Activated CD4-positive, alpha-beta memory T cell treated with anti-CD3 and anti-CD28 coated beads, Interleukin-2, amount 10 ng/mL, durations not matched to agents 7 days and 5 days (primary cell): ENCODE measurements at places on chromosomes 1 and 21. TPM values are rescaled to one million over a fixed set of nuclear protein-coding genes. Genes with fewer than 3 reads are reported as not detected.

Gene AIRE
- total RNA-seq = 0.48 TPM

Gene ADCY10
- total RNA-seq = 0.13 TPM

Gene IL23R
- total RNA-seq = 5.0 TPM

Gene RABIF
- 12.9 TPM for total RNA-seq

Gene NECTIN4
- total RNA-seq = not detected

Gene SLC25A34
- 1.4 TPM for total RNA-seq

Gene CXADR
- 0.65 TPM for total RNA-seq

Gene ZNF326
- 15.5 TPM for total RNA-seq

- H3K36me3 ChIP-seq = peaks cover 18% of the 10 kb centered on the region
- H3K27me3 ChIP-seq = no peaks in the 10 kb centered on the region
- no peak for DNase-seq
- peaks cover 13% of the 10 kb centered on the region for H3K4me1 ChIP-seq
- no peak overlapping the region for H3K27ac ChIP-seq
Measured at GRCh38 chr21:43979654-43980053, 32.5 kb upstream of the TRAPPC10 start.

- H3K4me3 ChIP-seq = no peak overlapping the region
- no peak overlapping the region for H3K27ac ChIP-seq
- H3K4me1 ChIP-seq = no peaks in the 10 kb centered on the region
- H3K36me3 ChIP-seq = no peaks in the 10 kb centered on the region
- H3K27me3 ChIP-seq = no peaks in the 10 kb centered on the region
- no peak for DNase-seq
Measured at GRCh38 chr1:96978901-96979300, 257.3 kb downstream of the PTBP2 start.

DNA sequence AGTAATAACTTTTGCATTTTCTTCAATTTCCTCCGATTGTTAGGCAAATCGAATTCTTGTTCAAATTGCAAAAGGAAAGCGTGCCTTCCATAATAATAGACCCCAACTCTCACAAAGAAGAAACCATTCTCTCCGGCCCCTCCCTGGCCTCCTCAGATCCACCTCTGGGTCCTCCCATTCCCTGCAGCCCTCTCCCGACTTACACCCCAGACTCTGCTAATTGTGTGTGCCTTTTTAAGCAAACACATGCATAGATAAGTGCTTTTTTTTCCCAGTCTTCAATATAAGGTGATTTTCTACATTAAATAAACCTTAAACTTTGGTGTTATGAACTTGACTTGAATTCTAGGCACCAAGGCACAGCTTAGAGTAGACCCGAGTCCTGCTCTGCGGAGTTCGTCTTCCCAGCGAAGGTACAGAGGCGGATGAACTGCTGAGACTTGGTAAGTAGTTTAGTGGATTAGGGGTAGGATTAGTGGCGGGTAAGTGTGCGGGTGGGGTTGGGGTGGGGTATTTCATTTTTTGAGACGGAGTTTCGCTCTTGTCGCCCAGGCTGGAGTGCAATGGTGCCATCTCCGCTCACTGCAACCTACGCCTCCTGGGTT is 1.5 kb downstream of the L1TD1 start:
- DNase-seq = no peak
- H3K27ac ChIP-seq = no peak overlapping the region
- H3K27me3 ChIP-seq = peaks cover 24% of the 10 kb centered on the region
- no peaks in the 10 kb centered on the region for H3K4me1 ChIP-seq
- no peak overlapping the region for H3K4me3 ChIP-seq
- peaks cover 5% of the 10 kb centered on the region for H3K36me3 ChIP-seq

DNA sequence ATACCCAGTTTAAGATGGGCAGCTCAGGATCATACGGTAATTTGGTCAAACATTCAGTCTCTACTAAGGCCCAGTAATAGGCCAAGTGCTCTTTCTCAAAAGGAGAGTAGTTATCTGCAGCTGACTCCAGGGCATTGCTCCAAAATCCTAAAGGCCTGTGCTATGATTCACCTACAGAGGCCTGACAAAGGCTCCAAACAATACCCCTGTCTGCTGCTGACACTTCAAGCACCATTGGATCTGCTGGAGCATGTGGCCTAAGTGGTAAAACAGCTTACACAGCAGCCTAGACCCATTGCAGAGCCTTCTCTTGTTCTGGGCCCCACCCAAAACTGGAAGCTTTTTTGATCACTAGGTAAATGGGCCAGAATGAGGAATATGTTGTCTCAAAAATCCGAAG is 22.8 kb downstream of the SLAMF7 start:
- no peak overlapping the region for H3K4me3 ChIP-seq
- peaks cover 4% of the 10 kb centered on the region for H3K36me3 ChIP-seq
- no peaks in the 10 kb centered on the region for H3K27me3 ChIP-seq
- DNase-seq = no peak
- H3K27ac ChIP-seq = no peak overlapping the region

DNA sequence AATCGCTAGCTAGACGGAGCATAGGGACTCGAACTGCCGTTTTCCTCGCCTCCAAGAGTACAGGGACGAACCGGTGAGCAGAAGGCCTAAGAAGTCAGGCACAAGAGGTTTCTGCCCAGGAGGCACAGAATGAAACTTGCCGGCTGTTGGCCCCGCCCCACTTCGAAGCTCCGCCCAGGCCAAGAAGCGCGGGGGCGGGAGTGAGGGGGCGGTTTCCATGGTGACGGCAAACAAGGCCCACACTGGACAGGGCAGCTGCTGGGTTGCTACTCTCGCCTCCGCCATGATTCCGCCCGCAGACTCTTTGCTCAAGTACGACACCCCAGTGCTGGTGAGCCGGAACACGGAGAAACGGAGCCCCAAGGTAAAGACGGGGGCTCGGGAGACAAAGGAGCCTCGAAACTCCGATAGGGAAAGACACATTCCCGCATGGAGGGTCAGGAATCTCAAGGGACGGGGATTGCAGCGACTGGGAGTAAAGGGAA is at the start of gene DNALI1:
TSS of gene DNALI1 (plus strand) at position 229 of the 485 bp plus-strand sequence. CDS start at position 284, 55 bp downstream.
- H3K27me3 ChIP-seq = no peaks in the 10 kb centered on the region
- H3K36me3 ChIP-seq = peaks cover 23% of the 10 kb centered on the region
- no peak within 1 kb of the TSS for H3K27ac ChIP-seq
- peaks cover 52% of the 10 kb centered on the region for H3K4me1 ChIP-seq
- no peak within 1 kb of the TSS for H3K4me3 ChIP-seq

GRCh38 chr21:46216132-46216747 is 12.3 kb downstream of the LSS start:
- H3K4me3 ChIP-seq = no peak overlapping the region
- no peaks in the 10 kb centered on the region for H3K27me3 ChIP-seq
- H3K4me1 ChIP-seq = peaks cover 2% of the 10 kb centered on the region

- H3K4me3 ChIP-seq = no peak overlapping the region
- DNase-seq = no peak
Measured at GRCh38 chr1:50704126-50704525, 255.9 kb downstream of the FAF1 start.

GRCh38 chr21:38413958-38414548 is 84.2 kb downstream of the ERG start:
- DNase-seq = no peak
- no peaks in the 10 kb centered on the region for H3K4me1 ChIP-seq
- H3K27me3 ChIP-seq = no peaks in the 10 kb centered on the region
- H3K27ac ChIP-seq = no peak overlapping the region
- no peak overlapping the region for H3K4me3 ChIP-seq

DNA sequence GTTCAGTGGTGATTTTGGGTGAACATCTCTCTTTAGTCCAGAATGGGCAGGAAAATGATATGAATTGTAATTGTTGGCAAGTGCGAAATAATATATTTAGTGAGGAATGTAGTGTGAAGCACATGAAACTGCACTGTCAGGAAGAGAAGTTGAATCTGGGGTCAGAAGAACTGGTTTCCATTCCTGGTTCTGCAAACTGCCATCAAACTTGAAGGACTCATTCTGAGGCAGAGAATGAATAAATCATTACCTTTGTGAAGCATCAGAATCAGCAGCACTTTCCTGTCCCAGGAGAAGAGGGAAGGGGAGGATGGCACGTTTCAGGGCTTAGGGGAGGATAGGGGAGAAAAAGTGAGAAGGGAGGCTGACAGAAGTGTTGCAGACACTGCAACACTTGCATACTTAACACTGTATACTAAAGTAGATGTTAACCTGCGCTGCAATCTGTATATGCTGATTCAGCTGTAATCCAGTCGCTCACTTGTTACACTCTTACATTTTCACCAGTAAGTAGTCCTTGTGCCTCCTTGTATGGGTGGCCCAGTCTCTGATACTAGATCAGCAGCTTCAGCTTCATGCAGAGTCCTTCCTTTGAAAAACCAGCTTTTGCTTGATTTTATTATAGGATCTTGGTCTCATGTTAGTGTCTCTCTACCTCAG is 10.5 kb upstream of the RPTN start:
- H3K4me1 ChIP-seq = peaks cover 8% of the 10 kb centered on the region
- H3K27ac ChIP-seq = no peak overlapping the region
- H3K36me3 ChIP-seq = no peaks in the 10 kb centered on the region
- H3K4me3 ChIP-seq = no peak overlapping the region

DNA sequence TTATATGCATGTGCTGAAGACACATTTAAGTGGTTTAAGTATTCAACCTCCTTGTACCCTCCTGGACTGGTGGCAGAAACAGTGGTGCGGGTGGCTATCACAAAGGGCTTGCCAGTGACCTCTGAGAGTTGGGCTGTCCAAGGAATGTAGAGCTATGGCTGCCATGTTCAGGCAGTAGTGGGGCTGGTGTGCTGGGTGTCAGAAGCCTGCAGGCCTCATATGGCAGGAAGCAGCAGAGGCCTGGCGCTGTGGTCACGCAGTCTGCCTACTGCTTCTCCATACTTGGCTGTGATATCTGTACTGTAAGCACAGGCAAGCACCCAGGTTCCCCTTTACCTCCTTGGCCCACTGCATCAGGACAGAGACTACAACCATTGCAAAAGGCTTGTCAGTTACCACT is 870.0 kb downstream of the LRRIQ3 start:
- no peaks in the 10 kb centered on the region for H3K27me3 ChIP-seq
- H3K36me3 ChIP-seq = no peaks in the 10 kb centered on the region
- DNase-seq = no peak
- no peak overlapping the region for H3K4me3 ChIP-seq

DNA sequence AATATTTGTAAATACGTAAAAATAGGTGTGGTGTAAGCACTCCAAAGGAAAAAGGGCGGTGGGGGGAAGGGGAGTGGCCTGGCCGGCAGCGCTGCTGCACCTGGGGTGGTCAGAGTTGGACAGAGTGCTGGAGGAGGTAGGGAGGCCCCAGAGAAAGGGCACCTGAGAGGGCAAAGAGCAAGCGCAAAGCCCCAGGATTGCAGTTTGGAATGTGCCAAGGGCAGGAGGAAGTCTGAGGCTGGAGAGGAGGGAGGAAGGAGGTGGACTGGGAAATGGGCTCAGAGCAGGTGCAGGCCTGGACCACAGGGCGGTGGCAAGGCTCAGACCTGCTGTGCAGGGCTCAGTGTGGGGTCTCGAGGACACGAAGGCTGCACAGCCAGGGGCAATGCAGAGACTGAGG is 30.6 kb downstream of the LDLRAP1 start:
- no peaks in the 10 kb centered on the region for H3K36me3 ChIP-seq
- peaks cover 1% of the 10 kb centered on the region for H3K4me1 ChIP-seq

- no peak overlapping the region for H3K27ac ChIP-seq
- H3K4me1 ChIP-seq = no peaks in the 10 kb centered on the region
- H3K4me3 ChIP-seq = no peak overlapping the region
Measured at GRCh38 chr1:210631399-210631798, 302.7 kb downstream of the HHAT start.
